ENCODE measurements at places on chromosomes 13 and 19.

GRCh38 chr13:86563308-86563707 lies 764.1 kb upstream of the SLITRK6 start:
- no peak for DNase-seq

DNA sequence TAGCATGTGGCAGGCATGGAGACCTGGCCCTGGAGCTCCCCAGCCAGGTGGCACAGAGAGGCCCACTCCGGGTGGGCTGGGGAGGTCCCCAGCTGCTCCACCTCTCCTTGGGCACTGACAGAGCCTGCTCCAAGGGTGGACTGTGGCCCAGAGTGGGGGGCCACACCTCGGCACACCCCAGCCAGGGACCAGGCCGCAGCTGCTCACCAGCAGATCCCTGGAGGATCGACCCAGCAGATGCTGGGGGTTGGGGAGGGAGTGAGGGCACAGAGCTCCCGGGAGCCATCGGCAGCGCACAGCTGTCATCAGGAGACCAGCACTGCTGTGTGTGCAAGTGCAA lies 72.0 kb upstream of the KCTD15 start:
- no peak for DNase-seq

GRCh38 chr13:59318320-59318930 lies 845.3 kb downstream of the DIAPH3 start:
- DNase-seq = peak; percentile 61

DNA sequence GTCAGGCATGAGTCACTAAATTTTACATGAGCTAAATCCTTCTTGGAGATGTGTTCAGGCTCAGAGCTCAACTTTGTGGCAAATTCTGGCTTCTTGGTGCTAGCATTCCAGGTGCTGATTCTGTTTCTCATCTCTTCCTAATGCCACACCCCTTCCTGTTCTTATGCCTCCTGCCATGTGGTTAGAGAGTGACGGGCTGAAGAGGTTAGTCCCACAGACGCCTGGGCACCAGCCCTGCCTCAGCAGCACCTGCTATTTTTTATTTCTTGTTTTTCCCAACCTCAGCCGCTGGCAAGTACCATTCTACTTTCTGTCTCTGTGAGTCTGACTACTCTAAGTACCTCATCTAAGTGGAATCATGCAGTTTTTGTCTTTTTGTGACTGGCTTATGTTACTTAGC lies 329.5 kb downstream of the KCNRG start:
- DNase-seq = no peak

DNA sequence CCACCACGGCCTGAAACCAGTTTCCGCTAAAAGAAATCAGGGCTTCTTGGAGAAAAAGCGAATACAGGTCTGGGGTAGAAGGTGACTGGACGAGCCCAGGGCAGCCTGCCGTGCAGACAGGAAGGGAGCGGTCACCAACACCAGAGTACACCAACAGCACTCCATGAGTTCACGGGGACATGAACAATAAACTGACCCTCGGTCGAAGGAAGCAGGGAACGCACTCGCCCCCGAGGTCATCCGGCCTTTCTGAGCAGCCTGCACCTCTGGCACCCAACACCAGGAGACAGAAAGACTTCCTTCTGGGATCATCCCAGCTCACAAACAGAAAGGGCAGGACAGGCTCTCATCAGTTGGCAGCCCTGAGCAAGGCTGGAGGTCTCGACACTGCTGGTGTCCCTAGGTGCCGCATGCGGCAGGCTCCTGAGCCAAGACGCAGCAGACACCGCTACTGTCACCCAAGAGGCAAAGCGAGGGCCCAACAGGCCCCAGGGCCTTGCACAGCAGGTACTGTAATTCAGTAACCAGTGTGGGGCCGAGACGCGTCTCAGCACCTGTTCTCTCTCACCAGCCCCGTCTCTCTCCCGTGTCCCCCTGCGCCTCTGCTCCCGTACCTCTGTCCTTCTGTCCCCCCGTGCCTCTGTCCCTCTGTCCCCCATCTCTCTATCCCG lies 18.0 kb downstream of the DCUN1D2 start:
- DNase-seq = no peak

GRCh38 chr13:78784014-78784750 lies 125.2 kb upstream of the OBI1 start:
- no peak for DNase-seq

- no peak for DNase-seq
These were observed 16.5 kb upstream of the CFAP97D2 start for GRCh38 chr13:114162533-114162922.
